ENCODE measurements at places on chromosomes 16 and 17. TPM values are rescaled to one million over a fixed set of nuclear protein-coding genes. Genes with fewer than 3 reads are reported as not detected.

DNA sequence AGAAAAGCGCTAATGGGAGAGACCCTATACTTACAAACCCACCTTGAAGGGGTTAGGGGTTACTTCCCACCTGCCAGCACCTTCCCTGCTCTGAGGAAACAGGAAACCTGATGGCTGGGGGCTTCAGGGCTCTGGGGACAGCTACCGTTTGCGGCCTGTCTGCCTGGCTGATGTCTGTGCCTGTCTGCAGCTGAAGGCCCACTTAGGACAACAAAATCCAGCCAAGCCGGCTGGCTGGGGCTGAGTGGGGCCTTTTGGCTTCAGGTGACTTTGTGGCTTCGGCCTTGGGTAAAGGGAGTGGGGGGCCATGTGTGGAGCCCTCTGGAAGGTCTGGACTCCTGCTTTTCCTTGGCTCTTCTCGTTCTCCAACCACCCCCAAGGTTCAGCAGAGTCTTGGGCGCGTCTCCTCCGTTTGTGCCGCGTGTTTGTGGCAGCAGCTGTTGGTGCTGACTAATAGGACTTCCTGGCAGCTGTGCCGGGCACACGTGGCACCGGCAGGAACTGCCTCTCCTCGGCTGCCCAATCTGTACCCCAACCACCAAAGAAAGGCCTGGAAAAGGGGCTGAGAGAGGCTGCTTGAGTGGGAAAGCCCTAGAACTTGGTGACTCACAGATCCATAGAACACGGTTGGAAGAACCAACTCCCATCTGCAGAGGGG is 186.7 kb downstream of the MSI2 start:
- DNase-seq, result peak; percentile 86

DNA sequence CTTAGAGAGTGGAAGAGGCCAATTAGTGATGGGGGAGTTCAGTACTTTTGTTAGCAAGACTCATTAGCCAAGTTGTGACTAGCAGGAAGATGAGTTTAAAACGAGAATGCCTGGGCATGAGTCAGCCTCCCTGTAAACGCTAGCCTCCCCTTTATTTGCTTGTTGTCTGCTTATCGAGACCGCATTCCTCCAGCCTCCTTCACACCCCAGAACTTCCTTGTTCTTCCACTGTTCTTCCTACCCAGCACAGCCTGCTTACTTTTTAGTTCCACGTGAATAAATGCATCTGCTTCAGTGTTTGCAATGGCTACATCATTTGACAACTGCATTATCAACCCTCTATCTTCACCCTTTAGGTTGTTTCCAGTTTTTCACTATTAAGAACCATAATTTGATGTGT is 20.2 kb upstream of the OR3A1 start:
- peak; percentile 17 for DNase-seq

- DNase-seq, result no peak
These were observed 507 bp downstream of the CIITA start for GRCh38 chr16:10877472-10877946.

- no peak for DNase-seq
These were observed 1.7 kb downstream of the HOXB1 start for GRCh38 chr17:48528936-48529682.

DNA sequence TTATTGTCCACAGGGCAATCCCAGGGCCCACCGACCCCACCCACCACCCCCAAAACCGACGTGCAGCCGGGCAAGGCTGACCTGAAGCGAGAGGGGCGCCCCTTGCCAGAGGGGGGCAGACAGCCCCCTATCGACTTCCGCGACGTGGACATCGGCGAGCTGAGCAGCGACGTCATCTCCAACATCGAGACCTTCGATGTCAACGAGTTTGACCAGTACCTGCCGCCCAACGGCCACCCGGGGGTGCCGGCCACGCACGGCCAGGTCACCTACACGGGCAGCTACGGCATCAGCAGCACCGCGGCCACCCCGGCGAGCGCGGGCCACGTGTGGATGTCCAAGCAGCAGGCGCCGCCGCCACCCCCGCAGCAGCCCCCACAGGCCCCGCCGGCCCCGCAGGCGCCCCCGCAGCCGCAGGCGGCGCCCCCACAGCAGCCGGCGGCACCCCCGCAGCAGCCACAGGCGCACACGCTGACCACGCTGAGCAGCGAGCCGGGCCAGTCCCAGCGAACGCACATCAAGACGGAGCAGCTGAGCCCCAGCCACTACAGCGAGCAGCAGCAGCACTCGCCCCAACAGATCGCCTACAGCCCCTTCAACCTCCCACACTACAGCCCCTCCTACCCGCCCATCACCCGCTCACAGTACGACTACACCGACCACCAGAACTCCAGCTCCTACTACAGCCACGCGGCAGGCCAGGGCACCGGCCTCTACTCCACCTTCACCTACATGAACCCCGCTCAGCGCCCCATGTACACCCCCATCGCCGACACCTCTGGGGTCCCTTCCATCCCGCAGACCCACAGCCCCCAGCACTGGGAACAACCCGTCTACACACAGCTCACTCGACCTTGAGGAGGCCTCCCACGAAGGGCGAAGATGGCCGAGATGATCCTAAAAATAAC is 3.0 kb downstream of the SOX9 start:
- no peak for DNase-seq

QRICH2 gene
- 2.1 TPM for total RNA-seq

DNA sequence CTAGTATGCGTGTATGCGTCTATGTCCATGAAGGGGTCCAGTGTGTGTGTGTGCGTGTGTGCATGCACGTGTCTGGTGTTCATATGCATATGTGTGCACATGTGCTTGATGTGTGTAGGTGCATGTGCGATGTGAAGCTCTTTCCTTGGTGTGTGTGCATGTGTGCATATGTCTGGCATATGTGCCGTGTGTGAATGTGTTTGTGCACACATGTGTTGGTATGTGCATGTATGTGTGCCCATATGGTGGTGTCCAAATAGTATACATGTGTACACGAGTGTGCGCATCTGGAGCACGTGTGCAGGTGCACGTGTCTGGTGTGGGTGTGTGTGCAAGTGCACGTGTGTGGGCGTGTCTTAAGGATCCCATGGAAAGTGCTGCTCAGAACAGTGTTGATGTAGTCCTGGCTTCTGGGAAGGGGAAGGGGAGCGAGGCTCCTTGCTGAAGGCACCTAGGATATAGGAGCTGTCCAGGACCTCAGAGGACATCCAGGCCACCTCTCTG is 17.0 kb downstream of the CACNA1G start:
- no peak for DNase-seq

- no peak for DNase-seq
These were observed 3.1 kb upstream of the ZNF469 start for GRCh38 chr16:88379694-88380040.

GRCh38 chr16:4123616-4124300 is 7.5 kb upstream of the ADCY9 start:
- DNase-seq, result peak; percentile 54

- DNase-seq, result no peak
These were observed 22.9 kb upstream of the TBX4 start for GRCh38 chr17:61429274-61429673.

Data from A172 (cell line).